ENCODE measurements at places on chromosomes 12 and 14.

GRCh38 chr12:88985631-88986030, 366.7 kb downstream of the DUSP6 start:
- no peaks in the 10 kb centered on the region for H3K36me3 ChIP-seq
- H3K27me3 ChIP-seq: no peaks in the 10 kb centered on the region
- H3K27ac ChIP-seq: no peak overlapping the region
- no peak overlapping the region for H3K4me3 ChIP-seq
- DNase-seq: no peak

DNA sequence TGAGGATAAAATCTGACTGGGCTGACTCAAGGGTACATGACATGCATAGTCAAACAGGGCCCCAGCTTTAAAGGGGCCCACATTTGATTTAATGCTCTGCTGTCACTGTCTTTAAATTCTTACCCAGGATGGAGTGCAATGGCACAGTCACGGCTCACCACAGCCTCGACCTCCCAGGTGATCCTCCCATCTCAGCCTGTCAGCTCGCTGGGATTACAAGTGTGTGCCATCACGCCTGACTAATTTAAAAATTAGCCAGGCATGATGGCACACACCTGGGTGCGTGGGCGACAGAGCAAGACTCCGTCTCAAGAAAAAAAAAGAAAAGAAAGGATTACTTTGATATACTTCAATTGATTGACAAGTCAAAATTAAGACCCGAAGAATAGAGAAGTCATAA, 9.2 kb upstream of the PLBD1 start:
- no peaks in the 10 kb centered on the region for H3K4me1 ChIP-seq
- DNase-seq: no peak
- no peak overlapping the region for H3K4me3 ChIP-seq
- no peaks in the 10 kb centered on the region for H3K36me3 ChIP-seq

DNA sequence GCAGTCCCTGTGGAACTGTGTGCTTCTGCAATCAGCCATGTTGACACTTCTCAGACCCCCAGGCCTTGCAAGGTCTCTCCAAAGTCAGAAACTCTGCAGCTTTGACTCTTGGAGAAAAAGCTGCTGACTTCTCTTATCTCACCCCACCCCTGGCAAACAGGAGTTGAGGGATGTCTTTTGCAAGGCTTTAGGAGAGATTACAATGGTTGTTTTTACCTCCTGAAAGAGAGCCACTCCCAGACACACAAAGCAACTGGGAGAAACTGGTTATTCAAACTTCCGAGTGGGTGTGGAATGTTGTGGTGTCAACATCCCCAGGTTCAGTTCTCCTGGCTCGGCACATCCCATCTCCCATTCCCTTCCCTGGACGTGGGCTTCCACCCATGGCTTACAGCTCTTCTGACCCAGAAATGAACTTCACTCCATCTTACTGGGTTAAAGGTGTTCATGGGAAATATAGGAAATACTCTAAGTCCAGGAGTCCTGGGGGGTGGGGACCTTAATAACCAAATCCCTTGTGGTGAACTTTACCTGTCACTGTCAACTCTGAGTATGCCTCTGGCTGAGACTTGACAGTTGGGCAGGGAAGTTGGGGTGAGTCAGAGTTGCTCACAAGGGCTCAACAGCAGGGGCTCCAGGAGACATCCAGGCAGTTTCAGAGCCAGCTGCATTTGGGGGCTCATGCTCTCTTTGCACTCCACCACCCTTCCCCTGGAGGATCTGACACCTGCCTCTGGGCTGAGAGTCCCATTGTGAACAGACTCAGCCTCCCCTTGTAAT, 41.9 kb downstream of the CCDC177 start:
- H3K27ac ChIP-seq: no peak overlapping the region
- peaks cover 52% of the 10 kb centered on the region for H3K27me3 ChIP-seq
- H3K4me1 ChIP-seq: peaks cover 4% of the 10 kb centered on the region
- DNase-seq: no peak
- no peak overlapping the region for H3K4me3 ChIP-seq

- H3K27ac ChIP-seq: no peak overlapping the region
- H3K27me3 ChIP-seq: peaks cover 96% of the 10 kb centered on the region
- peaks cover 11% of the 10 kb centered on the region for H3K4me1 ChIP-seq
- no peak overlapping the region for H3K4me3 ChIP-seq
- DNase-seq: no peak
These were observed 4.7 kb upstream of the LHX5 start for GRCh38 chr12:113476176-113476986.

GRCh38 chr12:49827401-49828099, 663 bp downstream of the NCKAP5L start:
- H3K4me3 ChIP-seq: peak overlapping the region; percentile 92
- DNase-seq: peak; percentile 82
- H3K27me3 ChIP-seq: no peaks in the 10 kb centered on the region

- no peaks in the 10 kb centered on the region for H3K36me3 ChIP-seq
- DNase-seq: no peak
- no peak overlapping the region for H3K27ac ChIP-seq
- no peaks in the 10 kb centered on the region for H3K27me3 ChIP-seq
- H3K4me1 ChIP-seq: peaks cover 33% of the 10 kb centered on the region
- no peak overlapping the region for H3K4me3 ChIP-seq
These were observed 45.2 kb upstream of the CTDSP2 start for GRCh38 chr12:57891542-57892228.

- no peaks in the 10 kb centered on the region for H3K27me3 ChIP-seq
- H3K36me3 ChIP-seq: no peaks in the 10 kb centered on the region
- H3K4me3 ChIP-seq: no peak overlapping the region
- peaks cover 4% of the 10 kb centered on the region for H3K4me1 ChIP-seq
These were observed 96.2 kb downstream of the FAR2 start for GRCh38 chr12:29245246-29245645.

- H3K4me1 ChIP-seq: peaks cover 61% of the 10 kb centered on the region
- no peak overlapping the region for H3K4me3 ChIP-seq
These were observed 98.9 kb downstream of the LRRC74A start for GRCh38 chr14:76925097-76925441.

DNA sequence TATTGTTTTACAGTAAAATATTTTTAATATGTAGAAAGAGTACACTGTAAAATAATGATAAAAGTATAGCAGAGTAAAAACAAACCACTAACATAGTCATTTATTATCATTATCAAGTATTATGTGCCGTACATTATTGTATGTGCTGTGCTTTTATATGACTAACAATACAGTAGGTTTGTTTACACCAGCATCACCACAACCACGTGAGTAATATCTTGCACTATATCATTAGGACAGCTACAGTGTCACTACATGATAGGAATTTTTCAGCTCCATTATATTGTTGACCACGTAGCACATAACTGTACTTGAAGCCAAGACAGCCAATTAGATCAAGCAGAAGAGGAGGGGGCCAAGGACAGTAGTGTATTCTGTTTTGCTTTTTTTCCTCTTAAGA, 415.4 kb downstream of the RAD51B start:
- H3K27ac ChIP-seq: no peak overlapping the region
- no peak overlapping the region for H3K4me3 ChIP-seq
- H3K27me3 ChIP-seq: no peaks in the 10 kb centered on the region
- DNase-seq: peak; percentile 65

DNA sequence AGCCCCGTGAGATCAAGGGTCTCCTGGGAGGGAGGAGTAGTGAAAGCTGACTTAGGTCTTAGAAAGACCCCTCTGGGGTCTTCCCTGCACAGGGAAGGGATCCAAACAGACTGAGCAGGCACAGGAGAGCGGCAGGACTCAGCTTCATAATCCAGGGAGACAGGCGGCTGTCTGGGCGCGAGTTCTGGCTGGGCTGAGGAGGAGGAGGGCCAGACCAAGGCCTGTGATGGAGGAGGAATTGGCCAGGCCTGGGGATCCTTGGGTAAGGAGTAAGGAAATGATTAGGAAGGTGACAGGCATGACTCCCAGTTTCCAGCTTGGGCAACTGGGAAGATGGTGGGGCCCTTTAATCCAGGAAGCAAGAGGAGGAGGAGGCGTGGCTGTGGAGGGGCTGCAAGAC, 93.1 kb downstream of the DICER1 start:
- H3K27me3 ChIP-seq: peaks cover 44% of the 10 kb centered on the region
- no peak overlapping the region for H3K27ac ChIP-seq
- H3K4me3 ChIP-seq: no peak overlapping the region
- no peak for DNase-seq
- no peaks in the 10 kb centered on the region for H3K4me1 ChIP-seq

- peak overlapping the region; percentile 10 for H3K4me3 ChIP-seq
- H3K36me3 ChIP-seq: no peaks in the 10 kb centered on the region
- peak; percentile 11 for DNase-seq
These were observed 32.9 kb downstream of the MVK start for GRCh38 chr12:109606320-109607028.

DNA sequence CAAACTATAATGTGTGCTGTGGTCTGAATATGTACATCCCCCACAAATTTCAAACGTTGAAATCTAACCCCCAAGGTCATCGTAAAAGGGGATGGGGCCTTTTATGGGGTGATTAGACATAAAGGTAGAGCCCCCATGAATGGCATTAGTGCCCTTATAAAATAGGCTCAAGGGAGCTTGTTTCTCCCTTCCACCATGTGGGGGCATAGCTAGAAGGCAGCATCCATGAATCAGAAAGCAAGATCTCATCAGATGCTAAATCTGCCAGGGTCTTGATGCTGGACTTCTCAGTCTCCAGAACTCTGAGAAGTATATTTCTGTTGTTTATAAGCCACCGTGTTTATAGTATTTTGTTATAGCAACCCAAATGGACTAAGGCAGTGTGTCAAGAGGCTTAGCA, 33.4 kb upstream of the IGF1 start:
- DNase-seq: peak; percentile 5
- H3K4me3 ChIP-seq: no peak overlapping the region
- H3K4me1 ChIP-seq: no peaks in the 10 kb centered on the region

DNA sequence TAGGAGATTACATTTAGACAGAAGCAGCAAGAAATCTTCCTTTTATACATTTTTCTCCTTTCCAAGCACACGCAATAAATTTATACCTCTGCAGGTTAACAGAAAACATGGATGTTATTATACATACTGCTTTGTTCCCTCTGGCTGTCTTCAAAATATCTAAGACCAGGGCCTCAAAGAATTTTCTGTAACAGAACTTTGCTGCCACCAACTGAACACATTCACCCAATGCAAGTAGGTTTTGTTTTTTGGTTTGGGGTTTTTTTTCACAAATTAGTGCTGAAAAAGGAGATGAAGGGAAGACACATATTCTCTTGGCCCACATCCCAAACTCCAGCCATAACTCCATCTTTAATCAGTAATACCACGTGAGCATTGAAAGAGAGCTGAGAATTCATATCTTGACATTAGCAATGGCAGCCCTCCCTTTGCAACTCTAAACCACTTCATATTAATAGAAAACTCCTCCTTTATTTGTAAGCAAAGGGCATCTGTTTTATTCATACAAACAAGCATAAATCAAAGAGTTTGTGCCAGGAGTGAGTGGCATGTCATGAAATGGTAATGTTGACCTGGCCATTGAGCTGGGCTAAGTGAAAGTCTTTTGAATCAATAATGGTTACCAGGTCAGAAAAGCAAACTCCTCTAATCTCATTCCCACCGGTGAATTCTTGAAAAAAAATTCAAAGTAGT, 150.8 kb upstream of the FSCB start:
- H3K27ac ChIP-seq: no peak overlapping the region
- no peaks in the 10 kb centered on the region for H3K4me1 ChIP-seq
- DNase-seq: peak; percentile 52
- H3K27me3 ChIP-seq: no peaks in the 10 kb centered on the region
- H3K4me3 ChIP-seq: no peak overlapping the region
- H3K36me3 ChIP-seq: no peaks in the 10 kb centered on the region

GRCh38 chr12:98740751-98741150, 95.7 kb downstream of the APAF1 start:
- peaks cover 4% of the 10 kb centered on the region for H3K4me1 ChIP-seq
- no peak overlapping the region for H3K4me3 ChIP-seq
- H3K27me3 ChIP-seq: peaks cover 1% of the 10 kb centered on the region
- DNase-seq: no peak
- peaks cover 6% of the 10 kb centered on the region for H3K36me3 ChIP-seq
- no peak overlapping the region for H3K27ac ChIP-seq

DNA sequence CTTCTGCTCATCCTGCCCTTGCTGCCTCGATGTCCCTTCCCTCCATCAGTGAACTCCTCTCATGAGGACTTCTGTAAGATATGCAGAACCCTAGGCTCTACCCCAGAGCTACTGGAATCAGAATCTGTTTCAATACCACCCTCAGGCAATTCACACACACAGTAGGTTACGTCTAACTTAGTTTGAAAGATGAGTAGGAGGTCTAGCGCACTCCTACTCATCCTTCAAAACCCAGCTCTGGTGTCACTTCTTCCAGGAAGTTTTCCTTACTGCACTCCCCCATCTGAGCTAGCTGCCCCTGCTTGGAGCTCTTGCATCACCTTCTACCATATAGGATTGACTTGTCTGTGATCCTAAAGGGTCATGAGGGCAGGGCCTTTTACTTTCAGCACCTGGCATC, 56.4 kb upstream of the DICER1 start:
- no peak overlapping the region for H3K27ac ChIP-seq
- no peaks in the 10 kb centered on the region for H3K27me3 ChIP-seq
- peaks cover 24% of the 10 kb centered on the region for H3K4me1 ChIP-seq

- no peak overlapping the region for H3K27ac ChIP-seq
- DNase-seq: peak; percentile 78
- no peak overlapping the region for H3K4me3 ChIP-seq
- peaks cover 3% of the 10 kb centered on the region for H3K36me3 ChIP-seq
These were observed 7.5 kb downstream of the VTI1B start for GRCh38 chr14:67666750-67667449.

- no peaks in the 10 kb centered on the region for H3K4me1 ChIP-seq
- H3K27ac ChIP-seq: no peak overlapping the region
- no peaks in the 10 kb centered on the region for H3K27me3 ChIP-seq
- H3K36me3 ChIP-seq: no peaks in the 10 kb centered on the region
These were observed 1319.8 kb downstream of the TMEM121 start for GRCh38 chr14:106846218-106846617.

DNA sequence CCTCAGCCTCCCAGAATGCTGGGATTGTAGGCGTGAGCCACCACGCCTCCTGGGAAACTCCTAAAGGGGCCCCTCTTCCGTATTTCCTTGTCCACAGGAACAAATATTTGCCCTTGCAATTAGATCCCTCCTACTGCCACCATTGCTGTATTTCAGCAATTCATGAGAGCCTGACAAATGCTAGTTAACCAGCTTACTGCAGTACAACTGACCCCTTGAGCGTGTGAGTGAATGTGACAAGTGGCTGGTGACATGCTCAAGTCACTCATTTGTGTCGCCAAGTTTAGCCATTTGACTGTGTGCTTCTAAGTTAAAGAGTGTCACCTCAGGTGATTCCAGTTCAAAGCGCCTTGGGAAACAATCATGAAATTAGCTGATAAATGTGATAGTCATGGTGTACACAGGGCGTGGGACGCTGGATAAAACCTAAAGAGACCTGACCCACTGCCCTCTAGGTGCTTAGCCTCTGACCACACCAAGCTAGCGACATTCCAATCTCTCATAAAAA, 56.1 kb upstream of the MAP1LC3B2 start:
- H3K4me3 ChIP-seq: no peak overlapping the region
- no peaks in the 10 kb centered on the region for H3K27me3 ChIP-seq
